ENCODE measurements at places on chromosomes 1 and 21. TPM values are rescaled to one million over a fixed set of nuclear protein-coding genes. Genes with fewer than 3 reads are reported as not detected.

DNA sequence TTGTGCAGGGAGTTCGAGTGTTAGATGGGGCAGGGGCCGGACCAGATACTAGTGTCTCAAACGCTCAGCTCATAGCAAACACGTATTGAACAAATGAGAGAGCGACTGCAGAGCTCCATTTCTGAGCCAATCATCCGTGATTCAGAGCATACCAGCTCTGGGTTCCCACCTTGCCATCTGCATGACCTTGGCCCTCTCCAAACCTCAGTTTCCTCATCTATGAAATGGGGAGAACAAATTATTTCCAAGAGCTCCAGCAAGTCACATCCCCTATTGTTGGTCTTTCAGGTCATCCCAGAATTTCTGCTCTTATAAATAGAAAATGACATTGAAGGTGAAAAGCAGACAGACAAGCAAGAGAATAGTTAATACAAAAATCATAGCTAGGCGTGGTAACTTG, 10.2 kb upstream of the RUNX3 start:
- no peak overlapping the region for H3K4me3 ChIP-seq
- DNase-seq, result no peak
- no peak overlapping the region for H3K27ac ChIP-seq
- peaks cover 13% of the 10 kb centered on the region for H3K4me1 ChIP-seq

ST6GALNAC5 gene
- total RNA-seq, result 45.6 TPM

GRCh38 chr1:24386931-24387330, 26.7 kb downstream of the STPG1 start:
- H3K36me3 ChIP-seq, result no peaks in the 10 kb centered on the region
- H3K4me1 ChIP-seq, result peaks cover 8% of the 10 kb centered on the region
- H3K27ac ChIP-seq, result no peak overlapping the region
- no peaks in the 10 kb centered on the region for H3K27me3 ChIP-seq
- H3K4me3 ChIP-seq, result no peak overlapping the region

DNA sequence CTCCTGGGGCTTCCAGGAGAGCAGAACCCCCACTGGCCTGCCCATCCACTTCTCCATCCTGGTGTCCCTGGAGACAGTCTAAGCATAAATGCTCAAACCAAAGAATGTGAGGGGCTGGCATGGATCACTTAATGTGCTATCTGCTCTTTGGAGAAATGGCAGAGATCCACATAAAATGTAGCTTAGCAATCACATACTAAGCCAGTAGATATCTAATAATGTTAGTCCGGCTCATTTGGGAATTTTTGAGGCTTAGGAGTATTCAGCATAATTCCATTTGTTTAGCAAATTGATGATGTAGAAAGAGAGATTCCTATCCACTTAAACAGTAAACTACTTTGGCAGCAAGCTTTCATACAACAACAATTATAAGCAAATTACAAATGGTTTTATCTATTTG, 90.7 kb downstream of the TENT5C start:
- H3K36me3 ChIP-seq, result no peaks in the 10 kb centered on the region
- H3K27ac ChIP-seq, result no peak overlapping the region
- no peak overlapping the region for H3K4me3 ChIP-seq

DNA sequence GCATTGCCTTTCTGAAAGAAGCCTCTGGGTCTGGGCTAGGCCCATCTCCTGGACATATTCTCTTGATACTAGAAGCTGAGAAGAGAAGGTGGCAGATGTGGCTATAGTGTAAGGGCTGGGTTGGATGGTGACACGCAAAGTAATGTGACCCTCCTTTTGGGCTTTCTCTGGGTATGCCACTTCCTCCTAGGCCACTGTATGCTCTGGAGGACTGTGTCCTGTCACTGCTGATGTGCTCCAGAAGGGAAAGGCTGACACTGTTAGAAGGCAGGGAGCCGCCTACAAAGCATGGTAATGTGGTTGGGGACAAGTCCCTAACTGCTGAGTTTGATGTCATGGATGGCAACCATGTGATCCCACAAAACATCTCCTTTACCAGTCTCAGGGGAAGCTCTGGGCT, 112.1 kb downstream of the BCAR3 start:
- H3K27ac ChIP-seq, result no peak overlapping the region
- H3K4me3 ChIP-seq, result no peak overlapping the region
- peaks cover 7% of the 10 kb centered on the region for H3K4me1 ChIP-seq
- DNase-seq, result no peak
- peaks cover 40% of the 10 kb centered on the region for H3K36me3 ChIP-seq
- H3K27me3 ChIP-seq, result no peaks in the 10 kb centered on the region

PKP1 gene
- total RNA-seq, result not detected
